ENCODE measurements at places on chromosomes 13 and 19. TPM values are rescaled to one million over a fixed set of nuclear protein-coding genes. Genes with fewer than 3 reads are reported as not detected.

The OR7A17 gene
- not detected for total RNA-seq

The B3GNT8 gene
- 1.5 TPM for total RNA-seq

The CFAP97D2 gene
- total RNA-seq, result not detected

The ICAM4 gene
- not detected for total RNA-seq

The SIAH3 gene
- not detected for total RNA-seq

The APC2 gene
- total RNA-seq, result 1.5 TPM

The CYP4F12 gene
- total RNA-seq, result not detected

The S1PR4 gene
- total RNA-seq, result not detected

The SOX1 gene
- not detected for total RNA-seq

The ZNF90 gene
- total RNA-seq, result 3.4 TPM

The FFAR2 gene
- not detected for total RNA-seq

The ZNF98 gene
- not detected for total RNA-seq

The COL5A3 gene
- total RNA-seq, result 80.9 TPM

The ELSPBP1 gene
- not detected for total RNA-seq

The FZR1 gene
- 45.3 TPM for total RNA-seq

The TNFSF9 gene
- total RNA-seq, result 1.5 TPM

The PRR22 gene
- 2.0 TPM for total RNA-seq

The CBLC gene
- total RNA-seq, result not detected

The GNG8 gene
- total RNA-seq, result not detected

The NLRP7 gene
- not detected for total RNA-seq

The NR1H2 gene
- 53.4 TPM for total RNA-seq

The ZNF160 gene
- total RNA-seq, result 32.9 TPM

The SIGLECL1 gene
- not detected for total RNA-seq

The CD70 gene
- total RNA-seq, result 0.54 TPM

The ZMYM2 gene
- 77.8 TPM for total RNA-seq

The ZNF8 gene
- 10.9 TPM for total RNA-seq

The ADAMTS10 gene
- total RNA-seq, result 86.5 TPM

The NUDT19 gene
- total RNA-seq, result 6.8 TPM

The MATK gene
- total RNA-seq, result not detected

The CD79A gene
- total RNA-seq, result not detected

The TTC9B gene
- not detected for total RNA-seq

The ZNF780A gene
- total RNA-seq, result 14.4 TPM

The IGFL1 gene
- total RNA-seq, result not detected

The SUGP1 gene
- 71.7 TPM for total RNA-seq

The FARP1 gene
- 347 TPM for total RNA-seq

The SPTBN4 gene
- total RNA-seq, result 0.48 TPM

The IL11 gene
- 1.0 TPM for total RNA-seq

The ADM5 gene
- total RNA-seq, result 0.73 TPM

The DPP9 gene
- total RNA-seq, result 45.6 TPM

The CACNA1A gene
- total RNA-seq, result 2.3 TPM

The CPB2 gene
- not detected for total RNA-seq

The ZNF667 gene
- total RNA-seq, result not detected

The KLF2 gene
- total RNA-seq, result 55.5 TPM

The OLFM4 gene
- not detected for total RNA-seq

The SBSN gene
- total RNA-seq, result not detected

The LGALS4 gene
- not detected for total RNA-seq

The FLT1 gene
- total RNA-seq, result 3.8 TPM

The PSG7 gene
- not detected for total RNA-seq

The BRME1 gene
- total RNA-seq, result 3.7 TPM

The SHISA7 gene
- total RNA-seq, result not detected

The PVR gene
- total RNA-seq, result 31.4 TPM

The S1PR5 gene
- total RNA-seq, result 0.83 TPM

The B3GNT3 gene
- not detected for total RNA-seq

The ZNF229 gene
- total RNA-seq, result 4.6 TPM

The CALR3 gene
- not detected for total RNA-seq

The MRPL54 gene
- 53.2 TPM for total RNA-seq

The TNFSF13B gene
- total RNA-seq, result 1.1 TPM

The AMER2 gene
- not detected for total RNA-seq

The TSSK6 gene
- total RNA-seq, result 1.7 TPM
